ENCODE measurements at places on chromosomes 5 and 9. TPM values are rescaled to one million over a fixed set of nuclear protein-coding genes. Genes with fewer than 3 reads are reported as not detected.
A peak's percentile ranks its signal among the peaks of the same experiment; 100 is the strongest.

The TRIM7 gene
- 11.5 TPM for total RNA-seq

The SPATA31E1 gene
- not detected for total RNA-seq

The CORO2A gene
- total RNA-seq: 1.3 TPM

The BHMT gene
- not detected for total RNA-seq

DNA sequence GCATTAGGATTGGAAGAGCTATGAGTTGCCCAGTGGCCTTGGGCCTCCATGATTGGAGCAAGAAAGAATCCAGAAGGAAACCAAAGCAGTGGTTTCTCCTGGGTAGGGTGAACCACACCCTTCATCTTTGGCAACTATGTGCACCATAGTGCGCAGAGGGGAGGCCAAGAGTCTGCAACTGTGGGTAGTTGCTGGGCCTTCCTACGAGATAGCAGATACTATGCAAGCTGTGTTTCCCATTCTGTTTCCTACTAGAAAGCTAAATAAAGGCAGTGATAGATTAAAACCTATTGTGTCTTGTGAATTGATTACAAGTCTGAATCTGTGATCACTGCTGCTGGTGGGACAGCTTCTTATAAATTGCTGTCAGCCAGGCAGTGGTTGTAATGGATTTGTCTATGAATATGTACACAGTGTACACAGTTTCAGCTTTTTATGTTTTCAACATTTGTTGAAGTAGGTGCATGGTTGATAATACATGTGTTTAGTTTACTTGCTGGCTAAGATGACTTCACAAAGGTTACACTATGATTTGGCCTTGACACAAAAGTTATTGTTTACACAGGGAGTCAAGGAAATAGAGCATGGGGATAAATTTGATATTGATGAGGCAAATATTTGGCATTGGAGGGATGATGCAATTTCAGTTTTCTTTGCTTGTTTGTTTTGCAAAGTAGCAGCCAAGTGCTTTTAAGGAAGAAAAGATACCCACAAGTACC is 23.7 kb upstream of the PDE8B start:
- no peak for DNase-seq

The GPR151 gene
- total RNA-seq: not detected

- no peak for DNase-seq
Observed at GRCh38 chr5:177605078-177605477, 5.1 kb downstream of the B4GALT7 start.

GRCh38 chr5:81408496-81408895 is 14.6 kb upstream of the ACOT12 start:
- no peak for DNase-seq

DNA sequence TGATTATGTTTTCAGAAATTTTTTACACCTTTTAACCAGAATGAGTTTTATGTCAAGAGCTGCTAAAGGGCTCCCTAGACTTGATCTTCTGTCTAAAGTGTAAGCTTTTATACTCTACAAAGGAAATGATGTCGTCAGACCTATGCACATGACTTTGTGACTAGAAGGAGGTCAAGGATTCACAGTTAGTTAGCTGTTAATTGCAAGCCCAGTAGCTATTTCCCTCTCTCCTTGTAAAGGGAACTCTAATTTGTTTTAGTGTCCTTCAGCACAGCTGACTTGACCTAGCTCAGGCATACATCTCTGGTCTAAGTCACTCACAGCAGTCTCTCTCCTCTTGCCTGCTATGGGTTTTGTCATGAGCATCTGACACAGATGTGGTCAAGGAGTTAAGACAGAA is 173.5 kb upstream of the NREP start:
- no peak for DNase-seq

- DNase-seq: no peak
Observed at GRCh38 chr5:172048539-172049101, 42.2 kb upstream of the FBXW11 start.

GRCh38 chr9:69461103-69461887 is 136.3 kb downstream of the ENTREP1 start:
- DNase-seq: no peak

The FUBP3 gene
- 30.3 TPM for total RNA-seq

The BTNL9 gene
- 41.5 TPM for total RNA-seq

- DNase-seq: no peak
Observed at GRCh38 chr5:118557251-118557661, 431.1 kb downstream of the DTWD2 start.

DNA sequence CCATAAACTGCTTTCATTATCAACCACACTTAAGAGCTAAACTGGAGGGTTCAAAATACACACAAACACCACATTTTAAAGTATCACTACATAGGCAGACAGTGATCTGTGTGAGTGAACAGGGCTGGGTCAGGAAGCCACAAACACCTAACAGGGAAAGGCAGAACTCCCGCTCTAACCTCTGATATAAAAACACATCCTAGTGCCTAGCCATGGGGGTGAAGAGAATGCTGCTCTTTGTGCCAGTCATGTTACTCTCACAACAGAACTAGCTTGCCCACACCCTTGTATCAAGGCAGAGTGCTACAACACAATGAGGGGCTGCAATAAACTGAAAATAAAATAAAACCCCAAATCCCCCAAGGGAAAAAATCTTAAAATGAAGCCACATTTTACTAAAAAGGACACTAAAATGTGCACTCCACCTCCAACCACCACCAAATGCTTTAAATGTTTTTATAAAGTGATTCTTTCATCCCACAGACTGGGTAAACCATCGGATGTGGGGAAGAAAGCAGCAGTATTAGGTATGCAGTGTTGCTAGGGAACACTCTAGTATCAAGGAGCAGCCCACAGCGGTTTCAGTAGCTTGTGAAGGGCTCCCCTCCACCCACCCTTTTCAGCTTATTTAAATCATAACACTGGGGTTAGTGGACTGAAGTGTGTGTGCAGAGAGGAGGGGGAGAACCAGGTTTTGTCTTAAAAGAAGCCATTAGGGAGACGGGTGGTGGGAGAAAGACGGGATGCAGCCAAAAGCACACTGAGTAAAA is 64.5 kb downstream of the TMEM161B start:
- no peak for DNase-seq

DNA sequence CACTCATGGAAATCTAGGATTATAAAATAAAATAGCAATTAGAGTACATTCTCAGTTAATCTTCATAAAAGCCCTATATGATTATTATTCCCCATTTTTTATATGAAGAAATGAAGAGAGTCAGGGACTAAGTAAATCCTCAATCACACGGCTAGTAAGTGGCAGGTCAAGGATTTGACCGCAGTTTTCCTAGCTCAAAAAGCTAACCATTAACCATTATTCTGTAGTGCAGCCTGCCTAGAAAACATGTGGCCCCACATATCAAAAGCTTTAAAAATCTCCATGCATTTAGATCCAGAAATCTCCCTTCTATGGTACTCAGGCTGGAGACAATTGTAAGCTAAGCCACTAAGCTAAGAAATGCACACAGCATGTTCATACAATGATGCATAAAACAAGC is 21.4 kb downstream of the EPB41L4A start:
- DNase-seq: no peak

DNA sequence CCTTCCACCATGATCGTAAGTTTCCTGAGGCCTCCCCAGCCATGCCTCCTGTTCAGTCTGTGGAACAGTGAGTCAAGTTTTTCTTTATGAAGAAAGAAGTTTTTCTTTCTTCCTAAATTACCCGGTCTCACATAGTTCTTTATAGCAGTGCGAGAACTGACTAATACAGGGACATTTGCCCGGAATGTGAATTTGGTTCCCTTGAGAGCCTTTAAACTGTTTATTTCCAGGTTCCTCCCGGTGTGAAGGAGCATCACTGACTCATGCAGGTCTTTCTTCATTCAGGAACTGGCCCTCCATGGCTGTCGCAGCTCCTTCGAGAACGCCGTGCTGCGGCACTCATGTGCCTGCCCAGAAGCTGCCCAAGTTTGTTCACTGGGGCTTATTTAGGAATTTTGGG is 87.7 kb downstream of the PTCH1 start:
- no peak for DNase-seq

The SFXN1 gene
- 29.3 TPM for total RNA-seq

- no peak for DNase-seq
Observed at GRCh38 chr5:176843673-176844072, 33.3 kb downstream of the UNC5A start.

DNA sequence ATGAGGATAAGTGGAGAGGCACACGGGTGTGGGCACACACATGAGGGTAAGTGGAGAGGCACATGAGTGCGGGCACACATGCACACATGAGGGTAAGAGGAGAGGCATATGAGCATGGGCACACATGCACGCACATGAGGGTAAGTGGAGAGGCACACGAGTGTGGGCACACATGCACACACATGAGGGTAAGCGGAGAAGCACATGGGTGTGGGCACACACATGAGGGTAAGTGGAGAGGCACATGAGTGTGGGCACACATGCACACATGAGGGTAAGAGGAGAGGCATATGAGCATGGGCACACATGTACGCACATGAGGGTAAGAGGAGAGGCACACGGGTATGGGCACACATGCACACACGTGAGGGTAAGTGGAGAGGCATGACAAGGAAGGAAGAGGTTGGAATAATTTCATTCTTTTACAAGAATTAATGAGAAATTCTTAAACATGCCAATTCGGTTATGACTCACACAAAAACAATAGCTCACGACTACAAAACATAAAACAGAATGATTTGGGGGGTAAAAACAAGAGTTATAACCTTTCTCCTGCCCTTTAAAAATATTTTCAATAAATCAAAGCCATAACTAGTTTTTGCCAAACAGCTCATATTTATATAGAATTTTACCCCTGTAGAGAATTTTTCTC is 67.5 kb downstream of the APBA1 start:
- no peak for DNase-seq

- no peak for DNase-seq
Observed at GRCh38 chr5:74355041-74355824, 285.3 kb downstream of the ENC1 start.

DNA sequence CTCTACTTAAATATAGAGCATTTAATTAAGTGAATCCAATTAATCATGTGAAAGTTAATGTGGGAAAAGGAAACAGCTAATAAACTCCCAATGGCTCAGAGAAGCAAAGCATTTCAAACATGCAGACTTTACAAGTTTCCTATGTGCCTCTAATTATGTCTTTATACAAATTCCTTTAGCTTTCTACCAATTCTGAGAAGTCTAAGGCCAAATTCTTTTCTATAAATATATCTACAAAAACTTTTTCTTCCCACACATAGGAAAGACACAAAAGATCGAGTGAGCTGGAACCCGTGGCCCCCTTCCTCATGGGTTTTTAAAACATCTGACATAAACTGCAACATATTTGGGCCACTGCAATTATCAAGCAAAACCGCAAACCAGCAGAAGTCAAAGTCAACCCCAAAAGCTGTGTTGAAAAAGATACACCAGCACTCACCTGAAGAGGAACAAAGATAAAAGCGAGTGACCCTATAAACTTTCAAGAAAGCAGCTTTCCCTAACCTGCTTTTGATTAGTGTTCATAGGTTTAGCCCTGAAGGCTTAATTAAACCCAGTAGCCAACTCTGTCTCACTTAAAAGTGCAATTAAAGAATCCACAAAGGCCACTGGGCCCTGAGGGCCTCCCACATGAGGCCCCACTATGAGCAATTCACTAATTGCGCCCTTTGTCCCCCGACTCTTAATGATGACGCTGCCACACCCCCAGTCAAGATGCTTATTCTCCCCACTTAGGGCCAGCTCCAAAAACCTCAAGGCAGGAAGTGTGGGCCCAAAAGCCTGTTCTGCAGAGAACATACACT is 12.1 kb downstream of the SEMA5A start:
- DNase-seq: no peak

DNA sequence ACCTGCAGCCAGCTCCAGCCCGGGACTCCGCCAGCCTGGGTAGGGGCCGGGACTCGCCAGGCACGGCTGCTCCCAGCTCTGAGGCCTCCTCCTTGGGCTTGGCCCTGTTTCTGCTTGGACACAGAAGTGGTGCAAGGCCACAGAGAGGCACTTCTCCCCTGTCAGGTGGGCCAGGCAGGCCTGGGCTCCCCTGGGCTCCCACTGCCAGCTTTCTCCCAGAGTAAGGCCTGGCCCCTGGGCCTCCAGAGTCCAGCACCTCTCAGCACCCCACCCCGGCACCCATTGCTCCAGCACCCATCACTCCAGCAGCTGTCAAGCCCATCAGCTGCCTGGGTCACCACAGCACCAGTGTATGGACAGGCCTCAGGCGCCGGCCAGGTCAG is 71.1 kb upstream of the LRRTM2 start:
- peak; percentile 53 for DNase-seq

DNA sequence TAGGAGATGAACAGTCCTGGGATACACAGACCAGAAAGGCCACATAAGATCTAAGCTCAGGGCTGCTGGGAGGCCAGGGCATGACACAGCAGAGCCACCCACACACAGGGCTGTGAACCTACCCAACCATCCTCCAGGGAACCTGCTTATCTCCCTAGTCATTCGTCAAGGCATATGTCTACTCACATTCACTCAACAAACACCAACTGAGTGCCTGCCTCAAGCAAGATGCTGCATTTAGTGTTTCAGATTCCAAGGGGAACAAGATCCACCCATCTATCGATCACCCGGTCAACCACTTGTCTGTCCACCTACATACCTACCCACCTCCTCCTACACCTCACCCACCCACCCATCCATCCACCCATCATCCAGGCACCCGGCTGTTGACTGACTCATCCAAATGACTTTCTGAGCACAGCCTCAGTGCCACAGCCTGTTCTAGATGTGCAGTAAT is 1.9 kb downstream of the DPM2 start:
- no peak for DNase-seq

The APBA1 gene
- total RNA-seq: 3.3 TPM

The SPEF2 gene
- 6.3 TPM for total RNA-seq

DNA sequence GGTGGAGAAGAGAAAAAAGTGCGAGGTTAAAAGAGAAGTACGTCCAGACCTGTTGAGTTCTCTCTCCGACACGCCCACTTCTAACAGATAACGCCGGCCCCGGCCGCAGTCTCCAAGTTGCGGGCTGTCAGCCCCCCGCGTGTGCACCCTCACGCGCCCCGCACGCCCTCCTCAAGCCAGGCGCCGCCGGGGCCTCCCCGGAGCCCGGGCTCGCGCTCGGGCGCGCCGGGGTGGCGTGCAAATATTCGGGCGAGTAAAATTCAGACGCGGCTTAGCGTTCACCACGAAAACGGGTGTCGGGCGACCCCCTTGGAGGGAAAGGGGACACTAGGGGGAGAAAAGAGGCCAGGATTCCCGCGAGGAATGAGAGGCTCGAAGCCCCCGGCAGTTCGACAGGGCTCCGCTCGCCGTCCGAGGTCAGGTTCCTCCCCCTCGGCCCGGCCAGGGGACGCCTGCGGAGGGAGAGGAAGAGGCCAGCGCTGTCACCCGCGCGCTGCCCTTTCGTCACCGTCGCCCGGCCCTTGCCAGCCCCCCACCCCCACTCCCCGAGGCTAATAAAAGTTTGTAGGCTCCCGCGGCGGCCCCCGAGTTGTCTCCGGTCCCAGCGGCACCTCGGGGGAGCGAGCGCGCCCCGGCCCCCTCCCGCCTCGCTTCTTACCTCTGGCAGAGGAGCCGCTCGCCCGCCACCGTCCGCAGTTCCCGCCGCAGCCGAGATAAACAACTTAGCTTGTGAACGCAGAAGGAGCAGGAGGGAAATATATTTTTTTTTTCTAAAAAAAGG is 743 bp downstream of the NR3C1 start:
- DNase-seq: peak; percentile 73

The CTNND2 gene
- 21.0 TPM for total RNA-seq

GRCh38 chr5:57953792-57954191 is 471.2 kb upstream of the ACTBL2 start:
- DNase-seq: no peak

Measured in body of pancreas (tissue), 4 donors.